ENCODE measurements at places on chromosomes 12 and 14.

GRCh38 chr14:35338731-35339405, 46.7 kb downstream of the PSMA6 start:
- DNase-seq = no peak

GRCh38 chr12:108722992-108723766, 8.1 kb downstream of the CORO1C start:
- no peak for DNase-seq

- DNase-seq = no peak
Observed at GRCh38 chr14:72847721-72848120, 46.2 kb downstream of the DPF3 start.

DNA sequence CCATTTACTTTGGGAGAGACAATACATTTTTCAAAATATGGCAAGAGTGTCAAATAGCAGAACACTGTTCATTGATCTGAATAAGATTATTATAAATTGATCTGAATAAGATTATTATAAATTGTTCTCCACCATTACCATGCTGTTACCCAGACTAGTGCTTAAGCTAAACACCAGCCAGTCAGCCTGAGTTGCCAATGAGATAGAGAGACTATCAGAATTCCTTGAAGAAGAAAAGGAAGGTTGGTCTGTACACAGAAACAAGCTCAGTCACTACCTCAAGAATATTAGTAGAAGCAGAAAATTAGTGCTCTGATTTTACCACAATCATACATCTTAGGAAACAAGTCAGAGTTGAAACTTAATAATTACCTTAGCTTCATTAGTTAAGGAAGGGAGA, 469.8 kb downstream of the FOXG1 start:
- DNase-seq = no peak

DNA sequence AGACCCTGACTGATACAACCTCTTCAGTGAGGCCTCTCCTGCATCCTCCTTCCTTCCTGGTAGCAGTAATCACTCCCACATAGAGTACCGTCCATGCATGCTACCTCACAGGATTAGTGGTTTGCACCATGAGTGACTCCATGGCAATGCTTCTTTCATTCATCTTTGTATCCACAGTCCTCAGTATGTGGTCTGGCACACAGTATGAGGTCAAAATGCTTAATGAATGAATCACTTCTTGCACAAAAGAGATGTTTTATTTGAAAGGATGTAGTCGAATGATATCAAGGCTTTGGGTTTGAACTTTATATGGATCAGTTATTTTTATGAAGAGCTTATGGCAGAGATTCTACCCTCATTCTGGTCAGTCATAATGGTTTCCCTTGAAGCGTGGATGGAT, 42.2 kb downstream of the KCNA5 start:
- no peak for DNase-seq

- DNase-seq = peak; percentile 71
Observed at GRCh38 chr14:51095854-51096823, 1.2 kb upstream of the TRIM9 start.

DNA sequence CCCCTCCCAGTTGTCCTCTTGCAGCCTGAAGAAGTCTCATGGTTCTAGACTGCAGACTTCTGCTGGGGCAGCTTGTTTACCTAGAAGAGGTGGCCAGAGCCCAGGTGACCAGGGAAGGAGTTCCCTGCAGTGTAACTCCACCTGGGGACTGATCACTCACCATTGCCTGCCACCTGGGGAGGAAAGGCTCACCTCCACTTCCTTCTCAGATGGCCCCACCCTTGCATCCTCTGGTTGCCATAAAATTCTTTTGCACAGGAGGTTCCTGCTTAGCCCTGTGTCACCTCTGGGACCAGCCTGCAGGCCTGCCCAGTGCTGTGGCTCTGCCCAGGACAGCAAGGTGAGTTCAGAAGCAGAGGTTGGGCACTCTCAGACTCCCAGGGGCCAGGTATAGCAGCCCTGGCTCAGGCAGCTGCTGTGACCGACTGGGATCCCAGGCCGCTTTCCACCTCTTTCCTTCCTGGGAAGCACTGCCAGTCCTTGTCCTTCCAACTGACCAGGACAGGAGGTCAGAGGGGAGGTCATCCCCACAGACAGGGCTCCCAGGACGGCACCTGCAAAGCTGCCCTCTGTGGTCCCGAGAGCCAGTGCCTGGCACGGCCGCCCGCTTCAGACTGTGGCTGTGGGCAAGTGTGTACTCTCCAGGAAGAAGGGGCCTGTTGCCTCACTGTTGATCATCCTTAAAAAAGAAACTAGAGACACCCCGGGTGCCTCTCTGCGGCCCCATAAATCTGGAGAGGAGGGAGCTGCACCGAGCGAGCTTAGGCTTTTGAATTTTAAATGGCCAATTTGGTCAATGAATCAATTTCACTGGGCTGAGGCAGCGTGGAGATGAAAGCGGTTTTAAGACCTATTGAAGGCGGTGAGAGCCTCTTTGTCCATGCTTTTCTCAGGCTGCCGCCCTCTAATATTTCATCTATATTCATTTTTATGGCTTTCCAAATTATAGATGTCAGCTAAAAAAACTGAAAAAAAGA, 79.5 kb upstream of the C14orf180 start:
- no peak for DNase-seq

- no peak for DNase-seq
Observed at GRCh38 chr14:24273422-24273998, 2.1 kb upstream of the RABGGTA start.

GRCh38 chr14:51490205-51490604, 161.5 kb upstream of the FRMD6 start:
- no peak for DNase-seq

GRCh38 chr12:93376436-93377251, 1.1 kb upstream of the NUDT4 start:
- peak; percentile 45 for DNase-seq

DNA sequence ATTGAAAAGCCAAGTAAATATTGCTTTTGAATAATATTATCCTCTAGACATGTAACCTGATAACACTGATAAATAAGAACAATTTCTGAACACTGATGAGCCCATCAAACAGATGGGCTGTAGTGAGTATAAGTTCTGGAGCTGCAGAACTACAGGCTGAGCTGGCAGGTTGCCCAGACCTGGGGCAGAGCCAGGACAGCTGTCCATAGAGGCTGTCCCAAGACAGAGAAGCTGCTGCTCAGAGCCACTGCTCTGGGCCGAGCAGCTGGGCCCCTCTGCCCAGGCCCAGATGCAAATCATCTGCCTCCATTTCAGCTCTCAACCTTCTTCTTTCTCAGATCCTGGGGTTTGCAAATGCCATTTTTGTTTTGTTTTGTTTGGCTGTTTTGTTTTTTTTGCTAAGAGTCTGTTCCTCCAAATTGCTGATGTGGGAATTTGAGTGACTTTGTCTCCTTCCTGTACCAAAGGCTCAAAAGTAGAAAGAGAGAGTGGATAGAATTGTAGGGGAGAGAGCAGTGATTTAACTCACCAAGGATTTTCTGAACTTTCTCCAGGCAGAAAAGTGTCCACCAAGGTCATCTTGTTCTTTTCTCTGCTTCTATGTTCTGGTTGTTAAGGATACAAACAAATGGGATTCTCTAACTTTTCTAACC, 4.0 kb upstream of the TESPA1 start:
- DNase-seq = no peak

DNA sequence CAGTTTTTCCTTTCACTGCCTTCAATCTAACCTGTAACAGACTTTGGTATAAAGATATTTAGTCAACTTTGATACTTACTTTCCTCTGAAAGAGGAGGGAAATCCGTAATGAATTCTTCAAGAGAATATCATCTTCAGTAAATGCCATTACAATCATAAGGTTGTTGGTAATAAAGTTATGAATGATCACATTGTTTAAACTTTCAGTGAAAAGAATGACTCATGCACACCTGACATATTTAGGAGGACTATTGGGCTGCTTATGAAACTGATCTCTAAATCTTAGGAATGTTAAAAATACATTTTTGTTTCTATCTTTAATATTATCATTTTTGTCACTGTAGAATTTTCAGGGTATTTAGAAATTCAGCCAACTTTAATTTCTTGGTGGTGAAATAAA, 474.7 kb downstream of the SLC16A7 start:
- DNase-seq = no peak

GRCh38 chr12:89211456-89211855, 140.8 kb downstream of the DUSP6 start:
- DNase-seq = no peak

GRCh38 chr12:44334347-44334746, 498.5 kb downstream of the TMEM117 start:
- DNase-seq = no peak

GRCh38 chr14:65483647-65484046, 71.1 kb downstream of the FUT8 start:
- no peak for DNase-seq

- no peak for DNase-seq
Observed at GRCh38 chr12:121883315-121883660, 5.3 kb upstream of the PSMD9 start.

DNA sequence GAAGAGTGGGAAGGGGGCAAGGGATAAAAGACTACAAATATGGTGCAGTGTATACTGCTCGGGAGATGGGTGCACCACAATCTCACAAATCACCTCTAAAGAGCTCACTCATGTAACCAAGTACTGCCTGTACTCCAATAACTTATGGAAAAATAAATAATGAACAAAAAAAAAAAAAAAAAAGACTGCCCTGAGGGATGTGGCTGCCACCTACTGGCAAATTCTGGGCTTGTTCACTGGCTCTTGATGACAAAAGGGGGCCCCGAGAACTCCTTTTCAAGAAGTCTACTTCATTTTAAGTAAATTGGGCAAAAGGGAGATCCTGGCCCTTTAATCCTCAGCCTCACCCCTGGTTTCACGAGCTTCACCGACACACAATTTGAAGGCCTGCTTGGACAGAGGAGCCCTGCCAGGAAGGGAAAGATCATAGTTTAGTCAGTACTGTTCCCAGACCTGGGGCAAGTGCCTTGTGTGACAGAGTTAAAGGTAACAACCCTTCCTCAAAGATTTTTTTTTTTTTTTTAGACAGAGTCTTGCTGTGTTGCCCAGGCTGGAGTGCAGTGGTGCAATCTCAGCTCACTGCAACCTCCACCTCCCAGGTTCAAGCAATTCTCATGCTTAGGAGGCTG, 26.1 kb upstream of the STAC3 start:
- no peak for DNase-seq

- no peak for DNase-seq
Observed at GRCh38 chr12:69397978-69398377, 38.4 kb downstream of the YEATS4 start.

- no peak for DNase-seq
Observed at GRCh38 chr14:71212683-71213107, 305.4 kb downstream of the PCNX1 start.

DNA sequence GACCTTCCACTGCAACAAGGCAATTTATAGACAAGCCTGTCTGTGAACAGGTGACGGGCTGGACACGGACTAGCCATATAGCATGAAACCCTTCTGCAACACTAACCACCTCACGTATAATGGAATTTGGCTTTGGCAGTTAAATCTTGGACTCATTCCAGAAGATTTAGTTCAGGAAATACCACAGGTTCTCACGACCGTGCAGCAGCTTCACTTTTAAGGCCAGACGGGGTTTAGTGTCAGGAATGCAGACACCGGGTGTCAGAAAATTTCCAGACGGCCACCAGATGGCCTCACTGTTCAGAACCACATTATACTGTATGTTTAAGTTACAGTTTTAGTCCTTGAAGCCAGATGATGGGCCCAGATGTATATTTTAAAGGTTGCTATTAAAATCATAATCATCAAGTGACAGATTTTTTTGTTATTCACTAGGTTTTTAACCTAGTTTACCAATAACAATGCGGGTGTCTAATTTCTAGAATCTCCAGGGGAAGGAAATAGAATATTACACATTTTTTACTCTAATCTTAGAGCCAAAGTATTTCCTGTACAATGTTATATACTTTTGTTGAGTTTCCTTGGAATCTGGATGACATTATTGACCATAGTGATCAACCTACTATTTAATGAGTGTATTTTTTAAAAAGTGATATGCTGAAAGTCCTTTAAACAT, 90.5 kb upstream of the TMPO start:
- DNase-seq = peak; percentile 31

DNA sequence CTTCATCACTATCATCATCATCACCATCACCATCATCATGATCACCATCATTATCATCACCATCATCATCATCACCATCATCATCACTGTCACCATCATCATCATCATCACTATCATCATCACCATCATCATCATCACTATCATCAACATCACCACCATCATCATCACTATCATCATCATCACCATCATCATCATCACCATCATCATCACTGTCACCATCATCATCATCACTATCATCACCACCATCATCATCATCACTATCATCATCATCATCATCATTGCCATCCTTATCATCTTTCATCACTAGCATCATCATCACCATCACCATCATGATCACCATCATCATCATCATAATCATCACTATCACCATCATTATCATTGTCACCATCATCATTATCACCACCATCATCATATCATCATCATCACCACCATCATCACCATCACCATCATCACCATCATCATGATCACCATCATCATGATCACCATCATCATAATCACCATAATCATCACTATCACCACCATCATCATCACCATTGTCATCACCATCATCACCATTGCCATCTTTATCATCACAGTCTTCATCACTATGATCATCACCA, 38.1 kb downstream of the SVOP start:
- DNase-seq = no peak

DNA sequence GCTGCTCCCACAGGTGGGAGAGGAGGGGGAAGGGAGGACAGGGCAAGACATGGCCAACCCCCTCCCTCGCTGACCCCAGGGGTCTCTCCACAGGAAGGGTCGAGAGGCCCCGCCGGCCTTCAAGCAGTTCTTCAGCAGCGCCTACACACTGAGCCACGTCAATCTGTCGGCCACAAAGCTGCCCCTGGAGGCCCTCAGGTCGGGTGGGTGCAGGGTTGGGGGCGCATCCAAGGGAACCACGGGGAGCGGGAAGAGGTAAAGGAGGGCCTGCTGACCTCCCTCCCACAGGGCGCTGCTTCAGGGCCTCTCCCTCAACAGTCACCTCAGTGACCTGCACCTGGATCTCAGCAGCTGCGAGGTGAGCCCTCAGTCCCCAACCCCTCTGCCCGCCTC, 6.1 kb downstream of the CARMIL3 start:
- DNase-seq = no peak

GRCh38 chr12:94263011-94263811, 114.8 kb downstream of the PLXNC1 start:
- DNase-seq = no peak

DNA sequence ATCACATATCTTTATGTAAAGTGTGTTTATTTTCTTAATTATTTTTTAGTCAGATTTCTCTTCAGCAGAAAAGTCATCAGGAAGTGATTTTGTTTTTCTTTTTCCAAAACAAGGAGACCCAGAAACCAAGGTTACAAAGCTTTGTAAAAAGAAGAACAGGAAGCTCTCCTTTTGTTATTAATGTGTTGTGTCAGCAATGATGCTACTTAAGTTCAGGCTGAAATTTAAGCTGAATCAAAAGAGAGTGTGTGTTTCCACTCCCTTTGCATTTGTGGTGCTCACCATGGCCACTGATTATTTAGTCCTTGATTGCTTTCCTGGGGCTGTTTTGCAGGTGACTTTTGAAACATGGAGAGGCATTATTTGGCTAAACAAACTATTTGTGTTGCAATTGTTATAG, 155.3 kb upstream of the ATP2B1 start:
- DNase-seq = no peak

DNA sequence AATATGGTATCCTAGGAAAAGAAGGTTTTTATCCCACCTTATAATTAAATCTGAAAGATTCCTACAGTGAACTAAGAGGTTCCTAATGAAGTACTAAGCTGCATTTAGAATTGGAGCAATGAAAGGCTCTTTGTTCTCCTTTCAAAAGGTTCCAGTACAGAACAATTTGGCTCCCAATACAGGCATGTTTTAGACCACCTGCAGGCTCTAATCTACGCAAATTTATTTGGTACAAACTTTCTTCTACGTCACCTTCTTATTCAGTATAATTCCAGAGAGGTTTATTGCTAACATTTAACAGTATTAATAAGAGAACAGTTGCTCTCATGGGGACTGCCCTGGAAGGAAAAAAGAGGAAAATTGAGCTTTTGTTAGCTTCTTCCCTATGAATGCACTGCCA, 37.6 kb upstream of the SLCO1C1 start:
- DNase-seq = no peak

All from NCI-H2227 treated with DMSO at 0.1 percent for 48 hours (cell line).